ENCODE measurements at places on chromosomes 6 and 20.

- H3K27ac ChIP-seq = no peak overlapping the region
- H3K4me3 ChIP-seq = no peak overlapping the region
- peaks cover 28% of the 10 kb centered on the region for H3K27me3 ChIP-seq
- DNase-seq = no peak
Measured at GRCh38 chr6:86961455-86962200, 24.3 kb downstream of the HTR1E start.

- DNase-seq = no peak
- no peaks in the 10 kb centered on the region for H3K4me1 ChIP-seq
- H3K4me3 ChIP-seq = no peak overlapping the region
- H3K27ac ChIP-seq = no peak overlapping the region
- H3K27me3 ChIP-seq = no peaks in the 10 kb centered on the region
Measured at GRCh38 chr20:22503577-22503976, 80.8 kb downstream of the FOXA2 start.

DNA sequence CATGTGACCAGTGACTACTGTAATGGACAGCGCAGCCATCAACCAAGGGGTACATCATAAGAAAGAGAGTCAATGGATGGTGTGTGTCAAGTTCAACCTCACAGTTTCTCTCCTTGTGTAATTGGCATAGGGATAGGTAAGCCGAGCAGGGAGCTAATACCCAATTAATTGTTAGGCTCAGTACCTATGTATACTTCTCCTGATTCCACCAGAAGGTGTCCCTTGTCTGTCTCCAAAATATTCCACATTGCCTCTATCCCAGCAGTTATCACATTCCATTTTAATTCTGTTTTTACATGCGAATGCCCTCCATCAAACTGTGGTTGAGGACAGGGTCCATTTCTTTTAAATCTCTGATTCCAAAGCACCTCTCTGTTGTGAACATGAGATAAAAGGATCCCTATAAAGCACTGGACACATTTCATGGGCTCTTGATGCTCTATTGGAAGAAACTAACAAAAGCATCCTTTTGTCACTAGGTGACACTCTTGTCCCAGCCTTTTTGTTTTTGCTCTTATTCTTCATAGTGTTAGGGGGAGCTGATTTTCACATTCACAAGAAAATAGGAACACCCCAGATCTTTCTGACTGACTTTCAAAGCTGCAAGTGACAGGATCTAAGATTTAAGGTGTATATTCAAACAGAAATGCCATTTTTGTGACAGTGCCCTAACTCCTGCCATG is 38.9 kb downstream of the FBXO9 start:
- H3K36me3 ChIP-seq = peaks cover 12% of the 10 kb centered on the region
- H3K27me3 ChIP-seq = no peaks in the 10 kb centered on the region
- no peak overlapping the region for H3K27ac ChIP-seq
- H3K4me3 ChIP-seq = no peak overlapping the region
- no peak for DNase-seq

GRCh38 chr6:158168040-158168289 is at the start of gene SERAC1:
SERAC1 (minus strand) TSS chr6:158168262; CDS start chr6:158158363, 9,899 bp downstream.
- no peaks in the 10 kb centered on the region for H3K27me3 ChIP-seq
- H3K4me3 ChIP-seq = peak within 1 kb of the TSS; percentile 96
- peak within 1 kb of the TSS; percentile 89 for H3K27ac ChIP-seq

DNA sequence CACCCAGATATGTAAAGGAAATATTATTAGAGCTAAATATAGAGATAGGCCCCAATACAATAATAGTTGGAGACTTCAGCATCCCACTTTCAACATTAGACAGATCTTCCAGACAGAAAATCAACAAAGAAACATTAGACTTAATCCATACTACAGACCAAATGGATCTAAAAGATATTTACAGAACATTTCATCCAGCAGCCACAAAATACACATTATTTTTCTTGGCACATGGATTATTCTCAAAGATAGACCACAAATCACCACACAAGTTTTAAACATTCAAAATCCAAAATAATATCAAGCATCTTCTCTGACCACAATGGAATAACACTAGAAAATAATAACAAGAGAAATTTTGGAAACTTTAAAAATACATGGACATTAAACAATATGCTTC is 1159.1 kb upstream of the CITED2 start:
- H3K36me3 ChIP-seq = no peaks in the 10 kb centered on the region
- DNase-seq = no peak
- no peak overlapping the region for H3K27ac ChIP-seq
- H3K27me3 ChIP-seq = peaks cover 4% of the 10 kb centered on the region

Measured in T-helper 17 cell (primary cell).